ENCODE measurements at places on chromosomes 6 and 20.
A peak's percentile ranks its signal among the peaks of the same experiment; 100 is the strongest.

DNA sequence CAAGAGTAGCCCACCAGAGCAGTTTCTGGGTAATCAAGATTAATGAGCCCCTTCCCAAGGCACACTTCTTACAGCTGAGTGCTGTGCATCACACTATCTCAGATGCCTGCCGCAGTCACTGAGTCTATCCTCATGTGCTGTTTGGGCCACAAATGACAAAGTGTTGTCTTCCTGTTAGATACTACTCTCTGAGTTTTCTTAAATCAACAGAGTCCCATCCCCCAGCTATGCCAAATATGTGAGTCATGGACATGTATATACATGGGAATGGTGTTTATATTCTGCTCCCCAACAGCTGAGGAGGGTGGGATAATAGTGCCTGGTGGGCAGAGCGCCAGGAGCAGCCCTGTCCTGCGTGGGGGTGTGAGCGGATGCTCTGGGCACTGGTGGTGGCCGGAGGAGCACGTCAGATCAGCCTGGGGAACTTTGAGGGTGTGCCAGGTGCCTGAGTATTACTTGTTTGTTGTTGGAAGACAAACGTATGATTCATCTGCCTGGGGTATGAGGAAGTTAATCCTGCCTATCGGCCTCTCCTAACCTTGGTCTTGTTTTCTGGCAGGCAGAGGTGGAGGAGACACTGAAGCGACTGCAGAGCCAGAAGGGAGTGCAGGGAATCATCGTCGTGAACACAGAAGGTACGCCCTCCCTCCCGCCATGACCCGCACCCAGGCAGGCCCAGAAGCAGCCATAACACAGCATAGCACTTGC is 9.6 kb downstream of the DYNLRB1 start:
- peaks cover 10% of the 10 kb centered on the region for H3K36me3 ChIP-seq
- H3K4me1 ChIP-seq: peaks cover 49% of the 10 kb centered on the region
- peak overlapping the region; percentile 78 for H3K27ac ChIP-seq
- DNase-seq: peak; percentile 86

GRCh38 chr6:139595183-139595582 is 220.7 kb upstream of the CITED2 start:
- H3K4me3 ChIP-seq: no peak overlapping the region
- no peak for DNase-seq
- no peak overlapping the region for H3K27ac ChIP-seq
- no peaks in the 10 kb centered on the region for H3K36me3 ChIP-seq

- peak overlapping the region; percentile 86 for H3K27ac ChIP-seq
- no peak for DNase-seq
- H3K36me3 ChIP-seq: no peaks in the 10 kb centered on the region
- H3K4me1 ChIP-seq: peaks cover 31% of the 10 kb centered on the region
- no peaks in the 10 kb centered on the region for H3K27me3 ChIP-seq
- H3K4me3 ChIP-seq: no peak overlapping the region
Observed at GRCh38 chr6:2982426-2983117, 11.2 kb upstream of the SERPINB6 start.

GRCh38 chr6:139500977-139501376 is 126.5 kb upstream of the CITED2 start:
- no peaks in the 10 kb centered on the region for H3K36me3 ChIP-seq
- no peak overlapping the region for H3K4me3 ChIP-seq

GRCh38 chr6:7895125-7895423 is 15.5 kb downstream of the TXNDC5 start:
- H3K27ac ChIP-seq: no peak overlapping the region
- no peak for DNase-seq
- no peaks in the 10 kb centered on the region for H3K27me3 ChIP-seq

DNA sequence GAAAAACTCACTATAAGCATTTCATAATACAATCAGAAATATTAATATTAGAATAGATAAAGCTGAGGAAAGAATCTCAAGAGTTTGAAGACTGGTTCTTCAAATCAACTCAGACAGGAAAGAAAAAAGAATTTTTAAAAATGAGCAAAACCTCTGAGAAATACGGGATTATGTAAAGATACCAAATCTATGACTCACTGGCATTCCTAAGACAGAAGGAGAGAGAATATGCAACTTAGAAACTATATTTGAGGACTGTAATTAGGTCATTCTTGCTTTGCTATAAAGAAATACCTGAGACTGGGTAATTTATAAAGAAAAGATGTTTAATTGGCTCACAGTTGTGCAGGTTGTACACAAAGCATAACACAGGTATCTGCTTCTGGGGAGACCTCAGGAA is 665.1 kb downstream of the RNF144B start:
- H3K4me1 ChIP-seq: no peaks in the 10 kb centered on the region
- no peaks in the 10 kb centered on the region for H3K36me3 ChIP-seq
- no peak overlapping the region for H3K27ac ChIP-seq

DNA sequence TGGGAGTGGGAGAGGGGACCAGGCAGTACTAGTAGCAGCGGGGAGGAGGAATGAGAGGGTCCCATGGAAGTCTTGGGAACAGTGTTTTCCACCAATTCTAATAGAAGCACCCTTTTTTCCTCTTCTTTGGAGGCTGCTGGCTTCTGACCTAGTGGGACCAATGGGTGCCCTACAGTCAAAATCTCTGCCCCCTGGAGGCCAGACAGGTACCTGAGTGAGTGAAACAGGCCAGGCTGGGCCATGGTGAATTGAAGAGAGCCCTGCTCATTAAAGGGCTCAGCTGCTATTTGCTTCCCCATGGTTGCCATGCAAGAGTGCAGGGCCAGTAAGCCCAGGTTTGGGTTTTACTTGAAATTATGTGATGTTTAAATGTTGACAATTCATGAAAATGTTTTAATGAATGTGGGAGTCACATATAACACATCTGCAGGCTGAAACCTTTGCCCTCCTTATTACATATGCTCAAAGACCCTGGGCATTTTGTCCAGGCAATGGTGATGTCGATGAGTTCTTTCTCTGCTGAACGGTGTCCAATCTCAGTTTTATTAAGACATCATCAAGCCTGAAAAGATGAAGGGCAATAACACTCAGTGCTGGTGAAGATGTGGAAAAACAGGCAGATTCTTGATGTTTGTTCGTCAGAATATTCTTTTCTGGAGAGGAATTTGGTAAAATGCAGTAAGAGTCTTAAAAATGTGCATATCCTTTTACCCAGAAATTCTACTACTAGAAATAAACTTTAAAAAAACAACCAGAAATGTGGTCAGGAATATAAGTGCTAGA is 42.3 kb upstream of the OCSTAMP start:
- no peaks in the 10 kb centered on the region for H3K4me1 ChIP-seq
- no peak for DNase-seq
- no peak overlapping the region for H3K4me3 ChIP-seq
- H3K27me3 ChIP-seq: no peaks in the 10 kb centered on the region
- H3K27ac ChIP-seq: no peak overlapping the region

GRCh38 chr20:11958855-11959254 is 41.2 kb downstream of the BTBD3 start:
- no peak overlapping the region for H3K4me3 ChIP-seq
- no peak for DNase-seq
- no peak overlapping the region for H3K27ac ChIP-seq
- H3K36me3 ChIP-seq: no peaks in the 10 kb centered on the region
- no peaks in the 10 kb centered on the region for H3K27me3 ChIP-seq

DNA sequence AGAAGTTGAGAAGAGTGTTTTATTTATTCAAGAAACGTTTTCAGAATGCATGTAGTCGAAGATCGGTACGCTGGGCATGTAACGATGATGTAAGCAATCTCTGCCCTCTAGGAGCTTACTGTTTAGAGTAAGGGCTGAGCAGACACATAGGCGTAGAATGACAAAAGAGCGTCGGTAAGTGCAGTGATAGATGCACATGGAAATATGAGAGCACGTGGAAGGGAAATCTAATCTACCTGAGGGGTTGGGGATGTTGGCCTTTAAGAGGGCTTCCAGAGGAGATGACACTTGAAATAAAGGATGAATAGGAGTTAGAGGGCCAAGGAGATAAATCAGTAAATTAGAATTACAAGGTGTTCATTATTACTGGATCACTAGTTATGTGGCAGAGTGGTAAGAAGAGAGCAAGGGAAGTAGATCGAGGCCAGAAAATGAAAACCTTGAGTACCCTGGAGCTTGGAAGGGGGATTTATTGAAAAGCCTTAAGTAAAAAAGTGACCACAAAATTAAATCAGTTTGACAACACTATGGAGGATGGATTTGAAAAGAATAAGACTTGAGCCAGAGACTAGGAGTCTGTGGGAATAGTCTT is 782 bp downstream of the TRMT11 start:
- no peaks in the 10 kb centered on the region for H3K27me3 ChIP-seq
- H3K36me3 ChIP-seq: no peaks in the 10 kb centered on the region
- H3K27ac ChIP-seq: peak overlapping the region; percentile 91
- peaks cover 16% of the 10 kb centered on the region for H3K4me1 ChIP-seq

DNA sequence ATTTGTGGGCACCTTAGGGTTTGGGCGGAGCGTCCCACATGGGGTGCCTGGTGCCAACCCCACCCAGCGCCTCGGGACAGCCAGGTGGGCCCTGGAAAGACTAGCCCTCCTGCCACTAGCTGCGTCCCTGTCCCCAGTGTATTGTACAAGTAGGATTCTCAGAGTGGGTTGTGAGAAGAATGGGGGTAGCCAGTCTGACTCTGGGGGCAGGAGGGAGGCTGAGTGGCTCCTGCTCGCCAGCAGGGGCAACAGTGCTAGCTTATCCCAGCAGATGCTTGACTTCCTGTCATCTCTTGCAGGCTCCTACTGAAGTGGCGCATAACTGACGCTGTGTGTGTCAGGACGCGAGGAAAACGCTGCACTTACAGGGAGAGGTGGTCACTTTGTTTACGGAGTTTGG is 9.3 kb downstream of the PSMA7 start:
- H3K27me3 ChIP-seq: no peaks in the 10 kb centered on the region
- no peak overlapping the region for H3K4me3 ChIP-seq
- peaks cover 31% of the 10 kb centered on the region for H3K4me1 ChIP-seq

- DNase-seq: no peak
- no peak overlapping the region for H3K4me3 ChIP-seq
- H3K4me1 ChIP-seq: no peaks in the 10 kb centered on the region
- H3K27ac ChIP-seq: no peak overlapping the region
- H3K36me3 ChIP-seq: no peaks in the 10 kb centered on the region
Observed at GRCh38 chr6:45021676-45022075, 306.5 kb upstream of the RUNX2 start.

DNA sequence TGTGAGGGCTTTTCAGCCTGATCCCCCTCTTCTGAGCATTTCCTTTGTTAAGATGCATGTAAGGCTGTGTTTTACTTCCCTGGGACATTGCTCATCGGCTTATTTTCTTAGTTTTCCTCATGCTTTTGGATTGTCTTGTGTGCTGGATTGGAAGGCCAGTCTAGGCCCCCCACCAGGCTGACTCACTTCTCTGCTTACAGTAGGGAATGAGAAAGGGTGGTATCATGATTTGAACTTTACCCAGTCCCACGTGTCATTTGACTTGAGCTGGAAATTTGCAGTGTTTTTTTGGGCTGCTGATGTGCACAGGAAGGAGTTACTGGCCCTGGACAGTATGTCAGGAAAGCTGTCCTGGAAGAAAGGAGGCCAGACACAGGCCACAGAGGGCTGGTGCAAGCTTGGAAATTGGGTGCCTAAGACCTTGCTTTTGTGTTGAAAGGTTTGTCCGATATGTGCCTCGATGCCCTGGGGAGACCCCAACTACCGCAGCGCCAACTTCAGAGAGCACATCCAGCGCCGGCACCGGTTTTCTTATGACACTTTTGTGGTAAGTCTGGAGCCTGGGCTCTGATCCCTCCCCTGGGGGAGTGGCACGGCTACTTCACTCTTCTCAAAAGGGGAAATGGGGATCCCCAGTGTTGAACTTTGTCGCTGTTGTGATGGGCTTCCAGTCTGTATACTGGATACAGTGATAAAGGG is 12.8 kb downstream of the RNF114 start:
- DNase-seq: no peak
- H3K4me3 ChIP-seq: no peak overlapping the region
- peaks cover 86% of the 10 kb centered on the region for H3K36me3 ChIP-seq
- H3K4me1 ChIP-seq: peaks cover 4% of the 10 kb centered on the region
- H3K27me3 ChIP-seq: no peaks in the 10 kb centered on the region

- peaks cover 17% of the 10 kb centered on the region for H3K4me1 ChIP-seq
- DNase-seq: no peak
Observed at GRCh38 chr6:84773133-84773430, 8.7 kb upstream of the TBX18 start.

DNA sequence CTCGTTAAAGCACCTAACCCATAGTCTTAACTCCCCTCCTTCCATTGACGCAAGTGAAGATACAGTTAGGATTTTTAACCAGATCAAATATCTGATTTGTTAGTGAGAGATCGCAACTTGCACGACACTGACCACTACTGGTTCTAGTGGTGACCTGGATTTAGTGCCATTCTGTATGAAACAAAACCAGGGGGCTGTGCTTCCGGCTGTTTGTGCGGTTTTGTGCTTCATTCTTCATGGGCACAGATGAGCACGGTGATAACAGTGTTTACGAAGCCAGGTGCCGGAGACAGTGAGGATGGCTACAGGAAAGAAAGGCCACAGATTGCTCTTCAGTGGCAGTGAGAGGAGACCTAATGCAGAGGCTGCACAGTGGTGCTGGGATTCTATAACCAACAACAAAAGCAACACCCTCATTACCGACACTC is 75.5 kb downstream of the NOL4L start:
- H3K27ac ChIP-seq: peak overlapping the region; percentile 62
- no peaks in the 10 kb centered on the region for H3K36me3 ChIP-seq
- DNase-seq: peak; percentile 31
- peaks cover 15% of the 10 kb centered on the region for H3K4me1 ChIP-seq
- no peaks in the 10 kb centered on the region for H3K27me3 ChIP-seq

GRCh38 chr6:138107078-138107751 is at the start of gene PERP:
Gene PERP (minus strand): TSS chr6:138107419. CDS start chr6:138107340, 79 bp downstream.
- no peaks in the 10 kb centered on the region for H3K27me3 ChIP-seq
- peak; percentile 94 for DNase-seq
- H3K4me1 ChIP-seq: peaks cover 7% of the 10 kb centered on the region
- H3K36me3 ChIP-seq: no peaks in the 10 kb centered on the region
- H3K27ac ChIP-seq: peak within 1 kb of the TSS; percentile 88

GRCh38 chr20:20461551-20461950 is 93.6 kb downstream of the INSM1 start:
- peaks cover 35% of the 10 kb centered on the region for H3K36me3 ChIP-seq
- no peaks in the 10 kb centered on the region for H3K27me3 ChIP-seq
- H3K4me1 ChIP-seq: no peaks in the 10 kb centered on the region
- no peak overlapping the region for H3K27ac ChIP-seq

GRCh38 chr20:21100578-21101452 is 5.3 kb downstream of the LINC00237 start:
- H3K36me3 ChIP-seq: no peaks in the 10 kb centered on the region
- peak overlapping the region; percentile 44 for H3K27ac ChIP-seq
- peak; percentile 82 for DNase-seq
- H3K27me3 ChIP-seq: peaks cover 57% of the 10 kb centered on the region
- no peak overlapping the region for H3K4me3 ChIP-seq
- peaks cover 45% of the 10 kb centered on the region for H3K4me1 ChIP-seq

DNA sequence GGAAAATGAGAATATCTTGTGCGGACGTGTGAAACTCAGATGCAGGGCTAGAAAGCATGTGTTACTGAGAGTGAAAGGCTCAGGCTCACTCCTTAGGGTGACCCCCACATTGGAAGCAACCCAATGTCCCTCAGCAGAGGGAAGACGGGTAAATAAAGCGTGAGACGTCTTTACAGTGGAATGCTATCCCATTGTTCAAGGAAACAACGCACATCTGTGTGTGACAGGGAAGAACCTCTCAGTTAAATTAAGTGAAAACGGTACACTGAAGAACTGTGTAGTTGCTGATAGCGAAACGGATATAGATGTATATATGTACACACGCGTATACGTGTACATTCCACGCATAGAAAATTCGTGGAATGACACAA is 839 bp downstream of the HNF4A start:
- H3K36me3 ChIP-seq: no peaks in the 10 kb centered on the region
- DNase-seq: no peak
- peak overlapping the region; percentile 6 for H3K4me3 ChIP-seq

- no peaks in the 10 kb centered on the region for H3K36me3 ChIP-seq
- H3K27ac ChIP-seq: no peak overlapping the region
- H3K27me3 ChIP-seq: no peaks in the 10 kb centered on the region
Observed at GRCh38 chr6:25883536-25883935, 9.5 kb upstream of the SLC17A3 start.

GRCh38 chr6:71205336-71205956 is 83.2 kb upstream of the OGFRL1 start:
- no peaks in the 10 kb centered on the region for H3K36me3 ChIP-seq
- no peak overlapping the region for H3K4me3 ChIP-seq
- H3K27me3 ChIP-seq: no peaks in the 10 kb centered on the region

Measured in upper lobe of left lung (tissue), 6 donors.